ENCODE measurements at places on chromosomes 2 and 18.

GRCh38 chr2:183552716-183553115, 428.5 kb downstream of the NUP35 start:
- no peak for DNase-seq

GRCh38 chr2:106193690-106193976, 468 bp downstream of the UXS1 start:
- no peak for DNase-seq

DNA sequence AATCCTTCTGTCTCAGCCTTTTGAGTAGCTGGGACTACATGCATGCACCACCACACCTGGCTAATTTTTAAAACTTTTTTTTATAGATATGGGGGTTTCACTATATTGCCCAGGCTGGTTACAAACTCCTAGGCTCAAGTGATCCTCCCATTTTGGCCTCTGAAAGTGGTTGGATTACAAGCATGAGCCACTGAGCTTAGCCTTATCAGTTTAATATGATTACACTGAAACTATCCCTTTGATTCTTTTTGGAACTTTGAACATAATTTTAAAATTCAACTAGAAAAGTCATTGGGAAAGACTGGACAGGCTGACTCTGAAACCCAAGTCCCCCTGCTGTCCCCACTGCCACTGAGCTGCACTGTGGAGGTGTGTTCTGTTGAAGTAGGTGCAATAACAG, 114.8 kb downstream of the ARL4C start:
- no peak for DNase-seq

DNA sequence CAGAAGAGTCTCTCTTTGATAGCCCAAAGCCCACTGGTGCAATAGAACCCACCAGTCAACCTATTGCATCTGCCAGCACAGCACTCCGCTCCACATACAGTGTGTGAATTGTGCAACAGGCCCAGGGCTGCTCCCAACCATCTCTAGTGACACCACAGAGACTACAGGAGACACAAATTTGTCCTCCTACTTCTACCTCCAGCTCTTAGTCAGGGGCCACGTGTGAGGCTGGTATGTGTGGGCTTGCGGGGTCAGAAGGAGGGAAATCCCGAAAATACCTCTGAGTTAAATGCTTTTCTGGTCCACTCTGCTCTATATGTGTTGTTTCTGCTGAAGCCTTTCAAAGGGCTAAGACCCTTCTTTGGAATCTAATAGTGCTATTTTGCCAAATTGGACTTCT, 18.0 kb downstream of the DGUOK start:
- no peak for DNase-seq

DNA sequence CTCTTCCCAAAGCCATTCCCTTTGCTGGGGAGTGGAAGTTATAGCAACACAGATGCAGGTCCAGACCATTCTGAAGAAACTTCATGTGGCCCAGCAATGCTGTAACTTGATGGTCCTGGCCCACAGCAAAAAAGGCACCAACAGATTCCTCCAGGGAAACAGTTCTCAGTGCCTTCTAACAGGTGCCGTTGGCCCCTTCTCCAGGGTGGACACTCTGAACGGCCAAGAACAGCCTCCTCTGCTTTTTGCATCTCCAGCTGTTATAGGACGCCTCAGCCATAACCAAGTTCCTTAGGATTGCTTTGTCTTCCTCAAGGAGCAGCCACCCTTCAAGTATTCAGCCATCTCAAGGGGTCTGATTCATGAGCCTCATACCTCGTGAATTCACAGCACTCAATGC, 38.0 kb downstream of the MARCO start:
- no peak for DNase-seq

- DNase-seq = no peak
Measured at GRCh38 chr2:192559587-192559986, 364.9 kb upstream of the TMEFF2 start.

- DNase-seq = no peak
Measured at GRCh38 chr18:45653090-45653489, 37.8 kb downstream of the SLC14A2 start.

DNA sequence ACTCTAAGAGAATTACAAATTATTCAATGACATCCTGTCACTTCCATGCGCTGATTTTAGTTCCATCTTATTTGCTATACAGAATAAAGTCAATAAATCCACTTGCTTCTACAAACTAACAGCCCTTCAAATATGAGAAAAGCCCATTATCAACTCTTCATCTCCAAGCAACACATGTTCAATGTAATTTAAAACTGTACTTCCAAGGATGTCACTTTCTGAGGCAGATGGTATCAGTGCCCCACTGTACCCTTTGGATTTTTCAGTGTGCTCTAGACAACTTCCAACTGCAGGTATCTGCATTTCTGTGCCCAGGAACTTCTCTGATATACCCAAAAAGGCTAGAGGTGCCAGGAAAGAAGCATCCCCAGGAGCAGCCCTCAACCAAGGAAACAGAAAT, 87.6 kb downstream of the SMAD2 start:
- no peak for DNase-seq

GRCh38 chr18:22132258-22132657, 37.1 kb upstream of the GATA6 start:
- DNase-seq = no peak

DNA sequence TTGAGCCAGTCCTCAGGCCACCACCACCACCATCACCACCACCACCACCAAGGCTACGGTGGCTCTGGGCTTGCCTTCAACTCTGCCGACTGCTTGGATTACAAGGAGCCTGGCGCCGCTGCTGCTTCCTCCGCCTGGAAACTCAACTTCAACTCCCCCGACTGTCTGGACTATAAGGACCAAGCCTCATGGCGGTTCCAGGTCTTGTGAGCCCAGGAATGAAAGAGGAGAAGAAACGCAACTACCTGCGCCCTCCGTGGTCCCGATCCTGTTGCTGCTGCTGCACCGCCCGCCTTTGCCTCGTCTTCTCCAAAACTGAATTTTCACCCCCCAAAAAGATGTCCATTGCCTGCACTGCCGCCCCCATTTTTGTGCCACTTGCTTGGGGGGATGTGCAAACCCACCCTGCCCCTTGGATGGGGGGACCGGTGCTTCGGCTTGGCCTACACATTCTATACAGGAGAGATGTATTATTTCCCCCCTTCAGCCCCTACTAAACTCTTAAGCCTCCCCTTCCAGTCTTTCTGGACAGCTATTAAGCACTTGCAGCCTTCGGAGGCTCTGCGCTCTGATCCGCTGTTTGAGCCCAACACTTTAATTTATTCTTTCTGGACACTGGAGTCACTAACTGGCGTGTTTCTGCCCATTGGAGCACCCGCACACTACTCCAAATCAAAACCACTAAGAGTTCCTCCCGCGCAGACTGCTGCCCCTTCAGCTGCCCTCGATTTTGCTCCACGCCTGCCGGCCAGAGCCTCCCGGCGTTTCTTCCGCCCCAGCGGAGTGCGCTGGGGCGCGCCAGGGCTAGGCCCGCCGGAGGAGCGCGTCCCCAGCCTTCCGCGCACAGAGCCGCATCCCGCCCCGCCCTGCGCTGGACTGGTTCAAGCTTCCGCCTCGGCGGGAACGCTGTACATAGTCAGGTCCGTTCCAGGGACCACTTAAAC, 5.7 kb downstream of the OTX1 start:
- peak; percentile 50 for DNase-seq

DNA sequence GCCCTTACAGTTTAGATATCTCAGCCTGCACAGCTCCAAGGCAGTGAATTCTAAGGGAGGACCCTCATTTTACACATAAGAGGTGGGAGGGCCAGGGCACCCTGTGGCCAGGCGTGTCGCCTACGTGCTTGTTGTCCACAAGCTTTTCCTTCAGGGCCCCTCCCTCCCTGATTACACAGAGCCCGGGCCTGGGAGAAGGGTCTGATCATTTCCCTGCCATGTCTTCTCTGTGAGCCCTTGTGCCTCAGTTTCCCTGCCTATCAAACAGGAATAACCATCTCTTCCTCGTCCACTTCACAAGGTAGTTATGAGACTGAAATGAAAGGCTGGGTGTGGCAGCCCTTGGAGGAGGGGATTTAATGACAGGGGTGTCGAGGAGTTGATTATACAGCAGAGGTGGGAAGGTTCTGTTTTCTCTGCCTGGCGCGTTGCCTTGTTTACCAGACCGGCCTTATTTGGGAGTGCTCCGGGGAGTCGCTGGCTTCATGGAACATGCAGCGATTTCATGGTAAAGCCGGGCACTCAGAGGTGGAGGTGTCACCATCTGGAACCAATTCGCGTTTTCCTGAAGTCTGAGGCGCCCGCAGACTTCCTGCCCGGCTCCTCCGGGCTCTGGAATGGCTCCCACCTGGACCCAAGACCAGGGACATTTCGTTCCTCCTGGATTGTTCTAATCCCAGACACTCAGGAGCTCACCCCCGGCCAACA, 208.9 kb downstream of the KLHL29 start:
- no peak for DNase-seq
